Myometrial cell (primary cell): ENCODE measurements at places on chromosomes 3 and 15. TPM values are rescaled to one million over a fixed set of nuclear protein-coding genes. Genes with fewer than 3 reads are reported as not detected.

Gene DUOX1
- not detected in 2 replicates for total RNA-seq

Gene CPEB1
- 3.0 and 8.1 TPM in 2 replicates for total RNA-seq

Gene NTRK3
- total RNA-seq = not detected in 2 replicates

Gene NANOGP8
- total RNA-seq = not detected in 2 replicates

Gene GOLGA6A
- not detected in 2 replicates for total RNA-seq
